CD4-positive, alpha-beta T cell treated with Interleukin-6 for 4 hours (primary cell): ENCODE measurements at places on chromosomes 6 and 20.
A peak's percentile ranks its signal among the peaks of the same experiment; 100 is the strongest.

- no peak for DNase-seq
These were observed 2.0 kb upstream of the MICAL1 start for GRCh38 chr6:109457562-109457996.

DNA sequence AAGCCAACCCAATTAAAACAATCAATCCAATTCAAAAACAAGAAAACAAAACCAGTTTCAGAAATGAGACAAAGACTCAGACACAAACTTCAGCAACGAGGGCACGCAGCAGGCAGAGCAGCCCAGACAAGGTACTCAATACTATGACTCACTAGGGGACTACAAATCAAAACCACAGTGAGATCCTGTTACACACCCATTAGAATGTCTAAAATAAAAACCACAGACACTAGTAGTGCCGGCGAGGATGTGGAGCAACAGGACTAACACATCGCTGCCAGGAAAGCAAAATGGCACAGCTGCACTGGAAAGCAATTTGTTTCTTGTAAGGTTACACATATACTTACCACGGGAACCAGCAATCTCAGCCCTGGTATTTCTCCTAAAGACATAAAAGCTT, 28.4 kb upstream of the MAS1L start:
- peak; percentile 50 for DNase-seq

GRCh38 chr6:85125526-85125925, 324.4 kb upstream of the NT5E start:
- no peak for DNase-seq

- no peak for DNase-seq
These were observed 292.6 kb downstream of the UBE3D start for GRCh38 chr6:82772851-82773717.

- no peak for DNase-seq
These were observed 12.1 kb upstream of the C20orf203 start for GRCh38 chr20:32685541-32686529.

DNA sequence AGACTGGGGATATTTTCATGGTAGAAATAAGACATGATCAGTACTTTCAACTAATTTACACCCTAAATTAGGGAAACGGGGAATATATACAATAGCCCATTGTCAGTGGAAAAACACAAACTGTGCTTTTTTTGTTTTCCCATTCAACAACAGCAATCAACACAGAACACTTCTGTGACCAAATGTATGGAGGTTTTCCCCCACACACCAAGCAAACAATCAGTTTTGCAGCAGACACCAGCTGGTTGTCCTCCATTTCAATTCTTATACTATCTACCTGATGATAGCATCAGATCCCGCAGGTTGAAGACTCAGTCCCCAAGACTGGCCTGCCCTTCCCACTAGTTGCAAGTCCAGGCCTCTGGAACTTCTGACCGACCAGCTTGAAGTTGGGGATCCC, 4.5 kb downstream of the HINT3 start:
- DNase-seq, result no peak

GRCh38 chr20:20248620-20249200, 119.2 kb upstream of the INSM1 start:
- DNase-seq, result no peak

DNA sequence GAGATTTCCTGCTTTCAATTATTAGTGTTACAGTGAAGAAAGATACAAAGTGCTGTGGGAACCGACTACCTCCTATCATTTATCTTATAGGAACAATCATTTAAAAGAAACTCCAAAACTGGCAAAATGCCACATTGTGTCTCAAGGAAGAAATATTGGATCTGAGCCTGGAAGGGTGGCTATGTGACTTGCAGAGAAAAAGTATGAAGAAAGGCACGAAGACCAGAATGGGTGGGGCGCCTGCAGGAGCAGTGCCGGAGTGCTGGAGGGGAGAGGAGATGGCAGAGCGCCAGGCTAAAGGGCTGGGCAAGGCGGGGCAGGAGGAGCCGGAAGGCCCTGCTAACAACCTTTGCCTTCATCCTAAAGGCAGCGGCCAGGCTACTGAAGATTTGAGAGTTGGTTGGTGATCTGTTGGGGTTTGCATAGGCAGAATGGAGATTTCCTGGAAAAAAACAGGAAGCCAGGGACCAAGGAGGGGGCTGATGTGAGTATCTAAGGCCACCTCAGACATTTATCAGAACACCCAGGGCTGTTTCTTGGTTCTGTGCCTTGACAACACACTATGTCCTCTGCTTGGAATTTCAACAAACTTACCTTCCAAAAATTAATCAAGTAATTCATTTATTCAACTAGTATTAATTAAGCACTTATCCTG, 125.6 kb downstream of the MAFB start:
- no peak for DNase-seq

- no peak for DNase-seq
These were observed 2.2 kb downstream of the CCN2 start for GRCh38 chr6:131948692-131949619.

- no peak for DNase-seq
These were observed 84.3 kb downstream of the ZHX3 start for GRCh38 chr20:41232973-41233926.

DNA sequence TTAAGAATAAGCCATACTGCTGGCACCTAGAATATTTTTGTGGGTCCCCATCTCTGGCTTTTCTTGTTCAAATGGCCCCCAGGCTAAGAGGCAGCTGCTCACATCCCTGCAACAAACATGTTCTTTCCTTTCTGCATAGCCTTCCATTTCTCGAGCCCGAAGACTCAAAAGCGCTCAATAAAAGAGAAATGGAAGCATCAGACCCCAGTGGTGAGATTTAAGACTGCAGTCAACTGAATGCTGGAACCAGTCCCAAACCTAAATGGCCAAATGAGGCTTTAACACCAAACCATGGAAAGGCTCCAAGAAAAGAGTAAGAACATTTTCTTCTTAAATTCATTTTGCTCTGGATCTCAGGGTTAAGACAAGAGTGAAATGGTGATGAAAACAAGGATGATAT, 122.1 kb upstream of the TRAF3IP2 start:
- DNase-seq, result no peak

DNA sequence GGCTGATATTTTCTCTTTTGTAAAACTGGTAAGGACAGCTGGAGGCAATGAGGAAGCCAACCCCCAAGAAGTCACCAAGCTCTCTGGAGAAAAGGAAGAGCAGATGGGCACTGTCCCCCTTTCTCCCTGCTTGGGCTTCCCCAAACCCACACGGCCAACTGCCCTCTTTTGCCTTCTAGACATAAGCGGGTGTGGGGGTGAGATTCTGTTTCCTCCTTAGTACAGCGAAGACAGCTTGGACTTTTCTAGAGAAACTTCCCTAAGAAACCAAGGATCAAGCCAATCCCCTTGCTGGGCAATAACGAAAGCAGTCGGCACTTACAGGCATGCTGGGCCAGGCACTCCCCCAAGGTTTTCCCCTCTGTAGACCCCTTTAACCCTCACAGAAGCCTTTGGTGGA, 110.3 kb downstream of the CDC5L start:
- no peak for DNase-seq

GRCh38 chr6:16653226-16653625, 108.0 kb downstream of the ATXN1 start:
- DNase-seq, result no peak

DNA sequence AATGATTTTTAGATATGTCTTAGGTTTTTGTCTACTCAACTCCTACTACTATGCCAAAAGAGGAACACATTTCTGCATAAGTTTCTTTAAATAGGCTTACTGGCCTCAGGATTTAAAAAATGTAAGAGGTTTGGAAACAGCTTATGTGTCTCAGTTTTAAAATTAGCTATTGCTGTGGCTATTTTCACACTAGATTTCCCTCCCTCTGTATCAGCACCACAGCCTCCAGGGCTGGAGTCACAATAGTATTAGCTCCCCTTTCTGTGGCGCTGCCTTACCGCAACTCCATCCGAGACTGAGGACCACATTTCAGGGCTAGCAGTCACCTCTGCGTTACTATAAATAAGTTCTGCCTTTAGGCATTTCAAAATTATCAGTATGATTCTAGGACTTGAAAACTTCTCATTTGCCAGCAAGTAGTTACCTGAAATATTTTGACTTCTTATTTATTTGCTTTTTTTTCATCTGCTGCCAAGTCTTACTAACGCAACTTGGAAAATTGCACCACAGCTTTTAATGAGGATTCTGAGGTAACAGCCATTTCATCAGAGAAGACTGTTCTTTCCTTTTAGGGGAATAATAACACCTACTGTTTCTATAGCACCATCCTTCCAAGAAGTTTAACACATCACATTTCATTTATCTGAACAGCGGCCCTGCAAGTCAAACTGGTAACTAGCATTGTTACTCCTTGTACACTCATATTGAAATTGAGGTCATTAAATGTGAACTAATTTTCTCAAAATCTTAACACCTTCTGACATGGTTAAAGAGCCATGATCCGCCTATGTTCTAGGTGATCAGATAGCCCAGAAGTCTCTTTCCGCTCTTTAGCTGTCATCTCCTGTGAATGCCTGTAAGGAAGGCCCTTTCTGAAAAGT, 105.9 kb downstream of the GJA10 start:
- DNase-seq, result no peak

DNA sequence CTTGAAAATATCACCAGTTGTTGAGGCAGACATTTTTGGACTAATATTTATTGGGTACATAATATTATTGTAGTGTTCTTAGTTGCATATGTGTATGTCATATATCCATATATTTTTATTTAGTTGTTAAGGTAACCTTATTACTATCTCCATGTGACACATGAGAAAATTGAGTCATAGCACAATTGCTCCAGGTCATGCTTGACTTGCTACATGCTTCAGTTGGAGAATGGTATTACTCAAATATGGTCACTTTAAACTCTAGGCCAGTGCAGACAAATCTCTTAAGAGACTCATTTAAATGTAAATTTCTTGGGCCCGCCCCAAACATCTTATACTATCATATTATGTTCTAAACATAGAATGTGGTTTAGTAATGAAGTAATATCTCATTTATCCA, 246.1 kb downstream of the RIMS1 start:
- DNase-seq, result no peak

GRCh38 chr6:54018722-54019121, 92.5 kb upstream of the MLIP start:
- DNase-seq, result no peak

DNA sequence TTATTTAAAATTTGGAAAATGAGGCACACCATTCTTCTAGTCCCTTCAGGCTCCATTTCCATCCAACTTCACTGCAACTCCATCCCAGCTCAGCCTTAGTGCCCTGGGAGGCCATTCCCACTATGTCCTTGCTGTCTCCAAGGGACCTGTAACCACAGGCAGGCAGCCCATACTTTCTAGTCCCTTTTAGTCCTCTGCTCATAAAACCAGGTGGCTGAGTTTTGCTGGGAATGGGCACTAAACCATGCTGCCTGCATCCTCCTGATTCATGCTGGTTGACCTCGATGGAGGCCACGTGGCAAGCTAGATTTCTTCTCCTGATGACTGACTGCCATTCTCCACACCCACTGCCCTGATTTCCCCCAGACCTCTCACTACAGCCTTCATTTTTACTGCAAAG, 27.5 kb upstream of the MYMX start:
- DNase-seq, result no peak

- no peak for DNase-seq
These were observed 21.8 kb downstream of the SERPINB6 start for GRCh38 chr6:2949536-2950083.

DNA sequence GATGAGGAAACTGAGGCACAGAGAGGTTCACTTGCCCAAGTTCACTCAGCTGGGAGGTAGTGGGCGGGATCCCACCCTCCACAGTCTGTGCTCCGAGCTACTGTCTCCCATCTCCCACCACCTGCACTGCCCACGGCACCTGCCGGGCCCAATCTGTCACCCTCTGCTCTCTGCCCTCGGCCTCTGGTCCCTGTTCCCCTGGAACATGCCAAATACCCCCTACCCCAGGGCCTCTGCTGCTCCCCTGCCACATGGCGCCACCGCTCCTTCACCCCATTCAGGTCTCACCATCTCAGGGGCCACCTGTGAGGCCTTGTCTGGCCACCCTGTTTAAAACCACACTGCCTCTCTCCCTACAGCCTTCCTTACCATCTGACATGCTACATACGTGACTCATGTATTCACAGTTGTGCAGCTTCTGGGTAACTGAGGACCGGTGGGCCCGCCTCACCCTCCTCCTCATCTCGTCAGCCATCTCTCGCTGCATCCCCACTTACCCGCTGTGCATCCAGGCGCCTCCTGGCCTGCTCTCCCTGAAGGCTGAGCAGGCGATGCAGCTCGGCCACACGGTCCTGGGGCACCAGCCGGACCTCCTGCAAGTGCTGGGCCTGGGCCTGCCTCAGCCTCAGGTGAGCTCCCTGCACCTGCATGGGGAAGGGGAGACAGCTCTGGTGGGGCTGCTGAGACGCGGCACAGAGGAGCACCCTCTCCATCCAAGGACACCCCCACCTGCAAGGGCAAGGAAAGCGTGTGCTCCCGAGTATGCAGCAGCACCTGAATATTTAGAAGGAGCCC, 50.6 kb downstream of the GINS1 start:
- DNase-seq, result no peak

DNA sequence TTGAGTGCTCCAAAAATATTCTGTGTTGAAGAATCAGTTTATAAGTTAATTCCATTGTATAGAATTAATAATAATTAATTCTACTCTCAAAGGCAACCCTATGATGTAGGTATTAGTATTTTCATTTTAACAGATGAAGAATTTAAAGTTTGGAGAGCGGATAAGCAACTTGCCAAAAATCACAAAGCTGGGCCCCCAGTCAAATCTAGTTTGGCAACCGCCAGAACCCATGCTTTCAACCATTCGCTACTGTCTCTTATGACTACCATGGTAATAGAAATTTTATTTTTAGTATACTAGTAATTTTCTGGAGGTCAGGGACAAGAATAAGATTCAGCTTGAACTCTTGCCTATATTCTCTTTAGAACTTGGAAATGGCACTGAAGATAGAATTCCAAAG, 229.8 kb downstream of the IBTK start:
- DNase-seq, result no peak

- DNase-seq, result no peak
These were observed 987.0 kb downstream of the HACE1 start for GRCh38 chr6:103872678-103873077.

GRCh38 chr20:24837781-24838450, 111.2 kb upstream of the CST7 start:
- DNase-seq, result no peak

GRCh38 chr6:113287396-113287795, 569.7 kb upstream of the MARCKS start:
- DNase-seq, result no peak

GRCh38 chr6:28589234-28589956, 63.7 kb downstream of the GPX5 start:
- peak; percentile 9 for DNase-seq

DNA sequence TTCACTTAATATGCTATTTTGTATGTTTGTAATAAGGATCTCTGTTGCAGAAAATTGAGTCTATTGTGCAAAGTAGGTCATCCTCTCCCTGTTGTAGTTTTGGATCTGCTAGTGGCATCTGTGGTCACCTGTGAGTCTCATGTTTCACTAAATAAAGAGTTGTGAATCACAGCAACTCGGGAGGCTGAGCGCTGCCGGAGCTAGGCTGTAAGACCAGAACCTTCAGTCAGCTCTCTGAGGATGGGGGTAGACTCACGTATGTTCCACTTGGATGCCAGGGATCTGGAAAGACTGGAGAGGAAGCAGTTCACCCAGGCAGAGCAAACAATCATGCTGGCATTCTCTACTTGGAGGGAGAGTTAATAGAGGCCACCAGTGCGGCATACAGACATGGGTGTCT, 187.3 kb upstream of the FOXA2 start:
- no peak for DNase-seq

GRCh38 chr20:58586565-58587093, 64.5 kb upstream of the STX16 start:
- DNase-seq, result no peak

- DNase-seq, result no peak
These were observed 30.6 kb downstream of the CPNE5 start for GRCh38 chr6:36808634-36809033.
